ENCODE measurements at places on chromosomes 6 and 20.

DNA sequence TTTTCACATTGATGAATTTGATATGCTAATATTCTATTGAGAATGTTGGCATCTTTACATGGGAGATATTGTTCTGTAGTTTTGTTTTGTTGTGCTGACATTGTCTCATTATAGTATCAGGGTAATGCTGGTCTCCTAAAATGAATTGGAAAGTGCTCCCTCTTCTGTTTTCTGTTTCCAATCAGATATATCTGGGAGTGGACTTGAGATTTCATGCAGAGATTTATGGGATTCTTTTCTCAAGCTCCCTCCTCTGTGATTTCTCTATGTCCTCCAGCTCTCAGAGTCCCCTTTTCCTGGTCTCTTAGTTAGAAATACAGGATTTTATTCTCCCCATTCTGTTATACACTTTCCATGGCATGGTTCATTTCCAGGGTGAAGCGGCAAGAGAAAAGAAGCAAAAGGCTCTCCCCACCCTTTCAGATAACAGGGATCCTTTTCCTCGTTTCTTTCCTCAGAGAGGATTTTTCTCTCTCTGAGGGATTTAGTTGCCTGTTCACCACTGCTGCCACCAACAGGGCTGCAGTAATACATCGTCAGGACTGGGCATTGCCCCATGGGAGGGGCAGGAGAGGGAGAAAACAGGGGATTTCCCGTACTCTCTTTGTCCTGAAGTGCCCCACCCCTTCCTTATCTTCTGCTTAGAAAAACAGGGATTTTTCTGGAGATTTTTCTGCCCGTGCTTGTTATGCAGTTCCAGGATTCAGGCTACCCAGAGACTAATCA, 59.3 kb upstream of the STMND1 start:
- DNase-seq: peak; percentile 40

DNA sequence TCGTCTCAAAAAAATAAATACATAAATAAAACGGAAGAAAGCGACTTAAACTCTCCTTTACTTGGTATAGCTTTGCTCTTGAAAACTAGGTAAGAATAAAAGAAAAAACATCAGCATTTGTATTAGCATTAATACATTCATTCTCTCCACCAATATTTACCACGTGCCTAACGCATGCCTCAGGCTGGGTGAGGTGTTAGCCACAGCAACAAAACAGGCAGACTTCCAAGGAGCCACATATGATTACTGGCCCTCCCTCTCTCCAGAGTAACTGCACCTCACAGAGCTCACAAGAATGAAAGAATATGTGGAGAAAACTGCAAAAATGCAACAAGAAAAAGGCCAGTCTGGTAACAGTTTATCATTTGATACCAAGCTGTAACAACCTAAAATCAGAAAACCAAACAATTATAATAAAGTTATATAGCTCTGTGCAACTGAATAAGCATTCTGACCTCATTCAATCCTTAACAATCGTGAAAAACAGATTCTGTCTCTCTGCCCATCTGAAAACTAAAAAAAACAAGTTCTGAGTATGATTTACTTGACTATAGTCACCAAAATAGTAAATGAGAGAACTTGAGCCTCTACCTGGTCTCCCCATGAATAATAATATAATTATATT, 5.2 kb downstream of the NAPB start:
- DNase-seq: no peak

GRCh38 chr6:3210024-3210610, 17.3 kb downstream of the TUBB2B start:
- no peak for DNase-seq

DNA sequence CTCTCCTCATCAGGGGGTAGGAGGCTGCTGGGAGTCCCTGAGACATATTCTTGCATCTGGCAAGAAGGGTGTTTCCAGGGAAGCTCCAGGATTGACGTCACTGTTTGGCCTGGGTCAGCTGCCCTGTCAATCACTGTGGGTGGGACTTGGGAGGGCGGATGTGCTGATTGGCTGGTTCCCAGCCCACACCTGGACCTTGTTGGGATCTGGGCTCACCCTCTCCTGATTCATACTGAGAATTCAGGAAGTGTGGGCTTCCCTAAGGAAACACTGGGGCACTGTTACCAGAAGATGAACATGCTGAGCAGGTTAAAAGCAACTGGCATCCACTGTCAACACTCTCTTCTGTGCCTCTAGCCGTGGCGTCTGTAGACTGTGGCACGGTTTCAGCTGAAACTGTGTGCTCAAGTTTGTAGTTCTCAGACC, 36.5 kb downstream of the CDH26 start:
- peak; percentile 79 for DNase-seq

DNA sequence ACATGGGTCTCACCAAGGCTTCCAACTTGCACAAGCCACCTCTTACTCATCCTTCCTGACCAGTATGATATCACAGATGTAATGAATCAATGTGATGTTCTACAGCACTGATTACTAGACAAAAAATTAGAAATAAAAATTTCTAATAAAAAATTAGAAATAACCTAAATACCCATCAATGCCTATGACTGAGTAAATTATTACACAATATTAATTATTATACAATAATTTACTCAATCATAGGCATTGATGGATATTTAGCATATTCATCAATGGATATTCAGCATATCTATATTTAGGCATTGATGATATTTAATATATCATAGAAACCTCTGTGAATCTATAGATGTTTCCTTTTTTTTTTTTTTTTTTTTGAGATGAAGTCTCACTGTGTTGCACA, 43.2 kb upstream of the MBOAT1 start:
- no peak for DNase-seq

DNA sequence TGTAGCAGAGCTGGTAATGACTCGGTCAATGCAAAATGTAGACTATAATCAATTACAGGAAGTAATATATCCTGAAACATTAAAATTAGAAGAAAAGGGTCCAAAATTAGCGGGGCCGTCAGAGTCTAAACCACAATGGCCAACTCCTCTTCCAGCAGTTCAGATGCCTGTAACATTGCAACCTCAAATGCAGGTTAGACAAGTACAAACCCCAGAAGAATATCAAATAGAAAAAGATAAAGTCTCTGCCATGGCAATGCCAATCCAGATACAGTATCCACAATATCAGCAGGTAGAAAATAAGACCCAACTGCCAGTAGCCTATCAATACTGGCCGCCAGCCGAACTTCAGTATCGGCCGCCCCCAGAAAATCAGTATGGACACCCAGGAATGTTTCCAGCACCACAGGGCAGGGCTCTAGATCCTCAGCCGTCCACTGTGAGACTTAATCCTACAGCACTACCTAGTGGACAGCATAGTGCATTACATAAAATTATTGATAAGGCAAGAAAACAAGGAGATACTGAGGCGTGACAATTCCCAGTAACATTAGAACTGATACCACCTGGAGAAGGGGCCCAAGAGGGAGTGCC, 158.4 kb downstream of the GPX5 start:
- no peak for DNase-seq

DNA sequence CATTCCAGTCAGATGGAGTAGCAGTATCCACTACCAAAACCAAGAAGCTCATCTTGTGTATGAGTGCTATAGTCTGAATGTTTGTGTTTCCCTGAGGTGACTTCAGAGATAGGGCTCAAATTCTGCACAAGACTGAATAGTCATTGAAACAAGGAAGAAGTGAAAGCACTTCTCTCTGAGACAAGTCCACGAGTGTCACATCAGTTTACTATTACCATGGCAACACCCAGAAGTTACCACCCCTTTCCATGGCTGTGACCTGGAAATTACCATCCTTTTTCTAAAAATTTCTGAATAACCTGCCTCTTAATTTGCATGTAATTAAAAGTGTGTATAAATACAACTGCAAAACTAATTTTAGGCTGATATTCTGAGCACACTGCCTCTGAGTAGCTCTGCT, 682.1 kb upstream of the ADGRB3 start:
- DNase-seq: no peak

DNA sequence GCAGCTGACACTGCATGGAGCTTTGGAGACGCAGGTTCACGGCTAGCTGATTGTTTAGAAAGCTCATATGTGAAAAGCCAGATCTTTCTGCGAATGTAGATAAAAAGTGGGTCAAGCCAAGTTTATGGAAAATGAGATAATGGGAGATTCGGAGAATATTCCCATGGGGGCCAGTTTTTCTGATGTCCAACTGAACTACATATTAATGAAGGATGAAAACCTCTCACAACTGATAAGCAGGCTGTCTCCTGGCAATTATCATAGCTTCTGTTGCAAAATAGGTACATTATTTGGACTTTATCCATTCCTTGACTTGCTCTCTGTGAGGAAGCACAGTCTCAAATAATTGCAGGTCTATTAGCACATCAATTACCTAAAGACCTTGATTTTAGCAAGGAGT, 21.1 kb downstream of the HDGFL1 start:
- no peak for DNase-seq

GRCh38 chr20:62656197-62656918, 14.1 kb downstream of the SLCO4A1 start:
- no peak for DNase-seq

GRCh38 chr6:159118924-159119323, 50.3 kb upstream of the FNDC1 start:
- DNase-seq: no peak

DNA sequence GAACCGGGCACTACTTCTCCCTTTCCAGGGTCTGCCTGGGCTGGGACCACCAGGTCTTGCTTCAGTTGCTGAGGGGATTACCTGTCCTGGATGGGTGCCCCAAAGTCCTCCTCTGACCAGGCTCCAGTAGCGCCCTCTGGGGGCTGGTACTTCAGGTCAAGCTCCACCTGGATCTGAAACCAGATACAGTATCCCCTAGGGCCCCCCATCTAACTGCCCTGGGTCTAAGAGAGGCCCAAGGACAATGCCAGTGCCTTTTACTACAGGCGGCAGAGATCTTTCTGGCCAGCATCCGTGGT, 11.2 kb upstream of the SPAG4 start:
- no peak for DNase-seq

DNA sequence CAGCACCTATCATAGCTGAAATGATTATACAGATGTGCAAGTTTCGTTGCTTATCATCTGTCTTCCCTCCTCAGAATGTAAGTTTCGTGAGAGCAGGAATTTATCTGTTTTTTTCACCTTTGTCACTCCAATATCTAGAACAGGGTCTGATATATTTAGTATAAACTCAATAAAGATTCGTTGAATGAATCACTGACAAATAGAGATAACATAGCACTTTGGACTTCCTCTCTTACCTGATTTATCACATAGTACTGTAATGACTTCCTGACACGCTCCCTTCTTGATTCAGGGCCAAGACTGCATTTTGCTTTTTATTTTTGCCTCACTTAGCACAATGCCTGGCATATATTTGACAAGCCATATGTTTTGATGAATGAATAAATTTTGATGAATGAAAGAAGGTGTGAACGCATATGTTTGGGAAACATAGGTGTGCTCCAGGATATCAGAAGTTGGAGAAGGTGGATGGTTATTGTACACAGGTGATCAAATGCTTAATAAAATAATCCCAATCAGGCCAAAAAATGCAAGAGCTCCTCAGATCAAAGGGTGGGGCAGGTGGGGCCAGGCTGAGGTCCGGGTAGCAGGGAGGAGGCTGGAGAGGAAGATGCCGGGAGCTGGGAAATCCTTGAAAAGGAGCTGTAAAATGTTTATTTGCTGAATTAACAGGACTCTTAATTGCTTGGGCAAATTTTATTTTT, 33.0 kb downstream of the PIM1 start:
- no peak for DNase-seq

- DNase-seq: no peak
Measured at GRCh38 chr20:63314566-63315239, 21.7 kb downstream of the COL20A1 start.

DNA sequence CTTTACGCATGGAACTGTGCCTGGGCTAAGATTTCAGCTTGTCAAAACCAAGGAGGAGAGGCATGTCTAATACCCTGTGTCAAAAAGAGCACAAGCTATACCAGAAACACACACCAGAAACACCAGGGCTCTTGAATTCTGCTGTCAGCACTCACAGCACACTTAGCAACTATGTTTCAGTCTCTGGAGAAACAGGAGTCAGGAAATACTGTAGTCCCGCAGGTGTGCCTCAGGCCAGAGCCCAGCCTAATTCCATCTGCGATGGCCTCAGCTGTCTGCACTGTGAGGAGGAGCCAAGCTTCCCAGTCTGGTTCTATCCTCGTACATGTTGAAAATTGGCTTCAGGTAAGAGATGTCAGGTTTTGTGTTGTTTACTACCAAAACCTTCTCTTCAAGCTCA, 31.6 kb downstream of the MTRES1 start:
- DNase-seq: no peak

GRCh38 chr6:137206577-137206976, 12.6 kb downstream of the IFNGR1 start:
- no peak for DNase-seq

DNA sequence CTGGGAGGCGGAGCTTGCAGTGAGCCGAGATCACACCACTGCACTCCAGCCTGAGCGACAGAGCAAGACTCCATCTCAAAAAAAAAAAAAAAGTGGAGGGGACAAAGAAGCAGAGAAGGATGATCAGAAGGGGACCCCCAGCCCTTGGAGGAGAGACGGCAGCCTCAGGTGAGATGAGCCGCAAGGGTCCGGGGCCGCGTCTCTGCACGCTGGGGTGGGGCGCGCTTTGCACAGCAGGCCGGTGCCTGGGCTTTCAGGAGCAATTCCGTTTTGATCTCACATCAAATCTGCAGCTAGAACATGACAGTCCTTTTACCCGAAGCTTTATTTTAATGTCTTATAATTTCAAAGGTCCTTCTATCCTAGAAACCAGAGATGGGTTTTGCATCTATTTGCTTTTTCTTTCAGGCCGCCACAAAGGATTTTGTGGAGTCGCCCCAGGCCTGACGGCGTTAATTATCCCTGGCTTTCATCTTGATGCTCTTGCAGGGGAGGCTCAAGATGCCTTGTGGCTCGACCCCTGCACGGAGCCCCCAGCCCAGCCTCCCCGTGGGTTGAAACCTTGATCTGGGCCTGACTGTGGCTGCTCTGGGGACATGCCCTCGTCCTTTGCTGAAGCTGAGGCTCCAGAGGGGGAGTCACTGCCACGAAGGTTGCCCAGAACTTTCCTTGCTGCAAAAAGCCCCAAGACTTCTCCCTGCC, 17.3 kb downstream of the HRH3 start:
- no peak for DNase-seq

- no peak for DNase-seq
Measured at GRCh38 chr20:62202083-62202395, 18.0 kb downstream of the HRH3 start.

GRCh38 chr20:18250217-18250616, 38.1 kb upstream of the ZNF133 start:
- no peak for DNase-seq

- no peak for DNase-seq
Measured at GRCh38 chr6:52686878-52687699, 16.2 kb downstream of the TMEM14A start.

DNA sequence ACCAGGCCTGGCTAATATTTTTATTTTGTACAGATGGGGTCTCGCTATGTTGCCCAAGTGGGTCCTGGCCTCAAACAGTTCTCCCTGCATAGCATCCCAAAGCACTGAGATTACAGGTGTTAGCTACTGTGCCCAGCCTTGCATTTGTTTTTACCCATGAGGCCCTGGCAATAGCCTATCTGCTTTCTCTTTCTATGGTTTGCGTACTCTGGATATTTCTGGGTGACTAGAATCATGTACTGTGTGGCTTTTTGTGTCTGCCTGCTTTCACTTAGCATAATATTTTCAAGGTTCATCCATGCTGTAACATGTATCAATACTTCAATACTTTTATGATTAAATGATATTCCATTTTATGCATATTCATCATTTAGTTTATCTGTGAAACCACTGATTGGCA, 451.7 kb downstream of the GRIK2 start:
- no peak for DNase-seq

All from iPS DF 19.7 (cell line).